ENCODE measurements at places on chromosomes 11 and 22.

- DNase-seq = no peak
These were observed 119.1 kb downstream of the MN1 start for GRCh38 chr22:27682437-27682836.

DNA sequence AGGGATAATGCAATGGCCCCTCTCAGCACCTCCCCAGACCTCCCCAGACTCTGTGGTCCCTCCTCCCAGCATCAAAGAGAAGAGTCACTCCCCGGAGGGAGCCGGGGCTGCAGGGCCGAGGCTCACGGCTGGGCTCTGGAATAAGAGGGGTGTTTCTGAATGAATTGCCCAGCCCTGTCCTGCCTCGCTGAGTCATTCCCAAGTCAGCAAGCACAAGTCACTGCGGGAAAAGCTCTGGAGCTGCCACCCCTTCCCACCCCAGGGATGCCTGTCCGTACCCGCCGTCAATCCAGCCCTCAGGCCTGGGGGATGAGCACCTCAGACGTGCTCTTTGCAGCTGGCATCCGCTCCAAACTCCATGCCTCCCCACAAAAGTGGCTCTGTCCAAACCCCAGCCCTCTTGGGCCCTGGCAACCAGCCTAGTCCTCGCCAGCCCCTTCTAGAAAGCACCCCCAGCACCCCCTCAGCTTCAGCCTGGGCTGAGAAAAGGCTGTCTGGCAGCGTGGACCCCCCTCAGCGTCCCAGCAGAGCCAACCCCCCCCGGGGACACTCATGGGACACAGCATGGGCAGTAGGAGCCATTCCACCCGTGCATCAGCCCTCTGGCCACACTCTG, 22.7 kb downstream of the CELSR1 start:
- DNase-seq = no peak

- DNase-seq = no peak
These were observed 15.6 kb upstream of the OR51L1 start for GRCh38 chr11:4979036-4979435.

- DNase-seq = no peak
These were observed 256.9 kb downstream of the CADM1 start for GRCh38 chr11:115247361-115247760.

DNA sequence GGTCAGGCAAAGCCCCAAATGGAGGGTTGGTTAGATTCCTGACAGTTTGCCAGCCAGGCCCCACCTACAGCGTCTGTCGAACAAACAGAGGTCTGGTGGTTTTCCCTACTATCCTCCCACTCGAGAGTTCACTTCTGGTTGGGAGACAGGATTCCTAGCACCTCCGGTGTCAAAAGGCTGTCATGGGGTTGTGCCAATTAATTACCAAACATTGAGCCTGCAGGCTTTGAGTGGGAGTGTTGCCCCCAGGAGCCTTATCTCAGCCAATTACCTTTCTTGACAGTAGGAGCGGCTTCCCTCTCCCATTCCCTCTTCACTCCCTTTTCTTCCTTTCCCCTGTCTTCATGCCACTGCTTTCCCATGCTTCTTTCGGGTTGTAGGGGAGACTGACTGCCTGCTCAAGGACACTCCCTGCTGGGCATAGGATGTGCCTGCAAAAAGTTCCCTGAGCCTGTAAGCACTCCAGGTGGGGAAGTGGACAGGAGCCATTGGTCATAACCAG, 4.7 kb upstream of the TTC36 start:
- no peak for DNase-seq
